A375 (cell line): ENCODE measurements at places on chromosomes 16 and 17. TPM values are rescaled to one million over a fixed set of nuclear protein-coding genes. Genes with fewer than 3 reads are reported as not detected.

The C1QTNF1 gene
- total RNA-seq = 11.4 and 12.8 TPM in 2 replicates

The CACNG1 gene
- not detected in 2 replicates for total RNA-seq

The TBC1D28 gene
- total RNA-seq = not detected in 2 replicates

The C1QBP gene
- 544 and 630 TPM in 2 replicates for total RNA-seq

The CD300H gene
- total RNA-seq = not detected in 2 replicates

The CACNG3 gene
- total RNA-seq = not detected in 2 replicates

The TERB1 gene
- not detected in 2 replicates for total RNA-seq
